ENCODE measurements at places on chromosomes 2 and 18.

DNA sequence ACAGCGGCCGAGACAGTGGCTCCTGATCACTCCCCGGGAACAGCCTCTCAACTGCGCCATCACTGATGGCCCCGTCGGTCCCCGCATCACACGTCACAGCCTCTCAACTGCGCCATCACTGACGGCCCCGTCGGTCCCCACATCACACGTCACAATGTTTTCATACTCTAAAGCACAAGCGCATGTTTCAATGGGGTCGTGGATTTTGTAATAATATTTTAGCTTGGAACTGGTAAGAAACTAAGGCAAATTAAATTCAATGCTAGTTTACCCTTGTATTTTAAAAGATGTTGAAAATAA lies 44.2 kb upstream of the CTDP1 start:
- no peak for DNase-seq

DNA sequence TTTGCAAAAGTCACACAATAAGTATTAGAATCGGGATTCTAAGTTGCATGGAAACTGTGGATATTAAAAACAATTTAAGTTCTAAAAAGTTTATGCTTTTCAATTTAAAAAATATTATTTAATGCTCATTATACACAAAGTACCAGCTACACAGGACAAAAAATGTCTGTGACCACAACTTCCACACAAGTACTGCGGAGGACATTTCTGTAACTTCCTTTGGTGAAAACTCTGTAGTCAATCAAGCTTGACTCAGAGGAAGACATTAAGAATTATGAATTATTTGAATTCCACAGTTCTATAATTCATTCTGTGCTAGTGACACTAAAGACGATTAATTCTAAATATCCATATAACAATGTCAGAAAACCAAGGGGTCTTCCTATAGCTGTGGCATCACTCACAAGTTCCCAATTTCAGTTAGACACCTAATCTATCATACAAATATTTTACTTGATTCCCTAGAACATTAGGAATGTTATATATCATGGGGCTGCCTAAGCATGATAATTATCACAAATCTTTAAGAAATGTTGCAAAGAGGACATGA lies 120.5 kb downstream of the AFF3 start:
- no peak for DNase-seq

- DNase-seq, result no peak
Measured at GRCh38 chr2:106137731-106138521, 56.2 kb downstream of the UXS1 start.

- DNase-seq, result no peak
Measured at GRCh38 chr2:217127744-217128143, 267.9 kb upstream of the TNP1 start.

DNA sequence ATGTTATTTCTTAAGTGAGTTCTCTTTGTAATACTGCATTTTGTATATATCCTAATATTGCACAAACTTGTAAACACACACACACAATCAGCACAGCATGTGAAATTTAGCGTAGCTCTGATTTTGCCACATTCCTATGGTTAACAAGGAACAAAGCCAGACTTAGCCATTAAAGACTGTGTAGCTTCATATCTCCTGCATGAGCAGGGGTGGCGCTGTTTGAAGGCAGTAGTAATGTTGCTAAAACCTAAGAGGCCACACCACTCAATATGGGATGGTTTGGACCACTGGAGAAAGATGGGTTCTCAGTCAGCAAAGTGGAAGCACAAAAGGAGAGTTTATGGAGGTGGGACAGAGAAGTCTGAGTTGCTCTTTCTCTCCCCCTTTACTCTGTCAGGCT lies 61.1 kb upstream of the RND3 start:
- no peak for DNase-seq

DNA sequence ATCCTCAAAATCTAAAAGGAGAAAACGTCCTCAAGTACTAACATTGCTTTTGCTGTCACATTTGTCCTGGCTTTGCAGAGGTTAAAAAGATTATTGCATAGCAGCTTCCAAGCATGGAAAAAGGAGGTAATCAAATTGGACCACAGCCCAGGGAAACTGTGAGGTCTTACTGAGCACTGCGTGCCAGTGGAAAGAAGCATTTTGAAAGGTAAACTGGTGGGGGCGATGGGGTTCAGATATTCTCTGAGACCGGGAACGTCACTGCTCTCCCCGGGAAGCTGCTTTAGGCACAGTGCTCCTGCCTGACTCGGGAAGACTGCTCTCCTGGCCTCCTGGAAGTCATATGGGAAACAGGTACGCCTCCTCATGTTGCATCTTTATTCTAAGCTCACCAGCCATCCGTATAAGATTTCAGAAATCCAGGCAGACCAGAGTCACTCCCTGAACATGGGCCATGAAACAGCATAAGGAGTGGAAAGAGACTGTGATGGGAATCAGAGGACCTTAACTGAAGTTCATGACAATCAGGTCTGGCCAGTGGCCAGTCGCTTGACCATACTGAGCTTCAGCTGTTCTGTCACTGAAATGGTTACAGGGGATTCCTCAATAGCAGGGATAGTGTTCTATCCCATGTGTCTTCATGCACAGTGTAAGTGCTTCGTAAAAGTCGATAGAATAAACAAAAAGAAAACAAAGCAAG lies 284.1 kb downstream of the TRIB2 start:
- no peak for DNase-seq

DNA sequence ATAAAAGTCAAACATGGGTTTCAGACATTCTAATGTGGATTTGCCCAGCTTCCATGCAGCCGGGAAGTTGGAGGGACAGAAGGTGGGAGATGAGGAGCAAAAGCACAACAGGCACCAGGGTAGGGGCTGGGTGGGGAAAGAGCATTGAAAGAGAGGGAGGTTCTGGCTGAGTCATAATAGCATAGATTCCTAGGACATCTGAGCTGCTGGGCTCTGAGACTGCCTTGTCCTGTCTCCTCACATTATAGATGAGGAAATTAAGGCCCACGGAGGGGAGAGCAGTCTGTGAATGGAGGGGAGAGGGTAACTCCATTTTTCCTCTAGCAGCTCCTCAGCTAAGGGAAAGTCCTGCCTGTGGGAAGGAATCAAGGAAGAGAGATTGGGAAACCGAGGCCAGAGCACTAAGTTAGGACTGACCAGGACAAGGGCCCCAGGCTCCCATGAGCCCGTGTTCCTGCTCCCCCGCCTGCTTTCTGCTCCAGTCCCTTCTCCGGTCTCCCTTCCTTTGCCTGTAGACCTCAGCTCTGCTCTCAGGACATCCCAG lies 26.2 kb downstream of the SH2D6 start:
- no peak for DNase-seq

DNA sequence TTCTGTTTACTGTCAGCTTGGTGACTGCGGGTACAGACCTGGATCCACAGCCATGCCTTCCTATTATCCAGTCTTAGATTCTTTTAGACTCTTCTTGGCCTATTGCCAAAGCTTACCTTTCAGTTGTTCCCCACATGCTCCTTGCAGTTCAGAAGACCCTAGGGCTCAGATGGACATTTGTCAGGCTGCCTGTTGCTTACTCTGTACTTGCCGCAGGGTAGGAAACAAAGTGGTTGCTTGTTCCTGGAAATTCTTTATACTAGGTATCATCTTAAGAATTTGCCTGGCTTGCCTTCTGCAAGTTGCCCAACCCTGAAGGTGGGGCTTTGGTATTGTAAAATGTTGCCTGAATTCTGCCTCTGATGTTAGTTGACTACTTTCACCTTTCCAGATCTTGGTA lies 24.4 kb downstream of the CD28 start:
- no peak for DNase-seq

DNA sequence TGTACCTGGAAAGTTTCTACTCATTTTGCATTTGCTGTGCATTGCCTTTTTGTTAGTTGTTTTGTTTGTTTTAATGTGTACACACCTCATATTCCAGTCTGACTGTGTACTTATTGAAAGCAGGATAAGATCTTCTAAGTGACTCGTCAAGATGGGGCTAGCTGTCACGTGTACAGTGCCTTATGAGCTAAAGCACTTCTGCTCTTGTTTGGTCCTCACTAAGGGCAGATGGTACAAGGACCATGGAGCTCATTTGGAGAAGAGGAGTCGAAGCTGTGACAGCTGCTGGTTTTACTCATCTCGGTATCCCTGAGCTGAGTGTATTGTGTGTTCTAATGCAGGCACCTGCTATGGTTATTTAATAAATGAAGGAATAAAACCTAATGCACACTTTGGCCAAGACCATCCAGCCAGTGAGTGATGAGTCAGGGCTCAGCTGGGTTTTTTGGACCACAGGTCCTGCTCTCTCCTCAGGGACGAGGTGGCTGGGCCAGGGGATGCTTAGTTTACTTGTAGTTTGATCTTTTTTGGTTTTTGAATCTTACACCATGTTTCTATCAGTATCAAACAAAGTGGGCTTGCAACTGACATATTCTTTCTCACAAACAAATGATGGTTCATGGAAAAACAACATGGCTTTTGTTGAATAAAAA lies 152.5 kb upstream of the APCDD1 start:
- DNase-seq, result no peak

Data from inflammatory macrophage treated with lipopolysaccharide for 4 hours (primary cell).